ENCODE measurements at places on chromosomes 3 and 15.

GRCh38 chr3:89179355-89180001 is 72.1 kb downstream of the EPHA3 start:
- DNase-seq, result no peak

GRCh38 chr3:133152681-133153220 is 114.6 kb downstream of the TMEM108 start:
- no peak for DNase-seq

- peak; percentile 35 for DNase-seq
These were observed 23.0 kb downstream of the TLNRD1 start for GRCh38 chr15:81023483-81024264.

- no peak for DNase-seq
These were observed 47.3 kb downstream of the ITGA11 start for GRCh38 chr15:68384451-68385239.

GRCh38 chr3:127723011-127723567 is 50.3 kb downstream of the ABTB1 start:
- DNase-seq, result no peak

GRCh38 chr3:31896648-31897433 is 84.2 kb downstream of the OSBPL10 start:
- no peak for DNase-seq

- no peak for DNase-seq
These were observed 106.0 kb downstream of the MAP4 start for GRCh38 chr3:47910233-47910632.

GRCh38 chr3:30657914-30658313 is 51.5 kb downstream of the TGFBR2 start:
- DNase-seq, result peak; percentile 57

GRCh38 chr15:44441095-44441501 is 13.7 kb downstream of the CTDSPL2 start:
- no peak for DNase-seq

DNA sequence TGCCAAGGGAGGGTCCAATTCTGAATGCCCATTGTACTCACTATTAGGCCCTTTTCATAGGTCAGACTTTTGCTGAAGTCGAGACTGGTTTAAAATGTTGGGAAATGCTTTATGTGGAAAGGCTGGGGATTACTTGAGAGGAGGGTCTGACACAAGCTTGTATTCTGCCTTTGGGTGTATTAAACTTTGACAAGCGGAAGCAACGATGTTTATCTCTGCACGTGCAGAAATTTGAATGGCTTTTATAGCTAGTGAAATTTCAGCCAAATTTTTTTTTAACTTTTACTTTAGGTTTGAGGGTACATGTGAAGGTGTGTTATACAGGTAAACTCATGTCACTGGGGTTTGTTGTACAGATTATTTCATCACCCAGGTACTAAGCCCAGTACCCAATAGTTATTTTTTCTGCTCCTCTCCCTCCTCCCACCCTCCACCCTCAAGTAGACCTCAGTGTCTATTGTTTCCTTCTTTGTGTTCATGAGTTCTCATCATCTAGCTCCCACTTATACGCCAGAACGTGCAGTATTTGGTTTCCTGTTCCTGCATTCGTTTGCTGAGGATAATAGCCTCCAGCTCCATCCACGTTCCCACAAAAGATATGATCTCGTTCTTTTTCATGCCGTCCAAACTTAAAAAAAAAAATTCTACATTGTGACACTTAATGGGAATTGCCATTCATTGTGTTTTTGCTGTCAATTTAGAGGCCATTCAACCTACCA is 223.0 kb upstream of the BHLHE40 start:
- no peak for DNase-seq

DNA sequence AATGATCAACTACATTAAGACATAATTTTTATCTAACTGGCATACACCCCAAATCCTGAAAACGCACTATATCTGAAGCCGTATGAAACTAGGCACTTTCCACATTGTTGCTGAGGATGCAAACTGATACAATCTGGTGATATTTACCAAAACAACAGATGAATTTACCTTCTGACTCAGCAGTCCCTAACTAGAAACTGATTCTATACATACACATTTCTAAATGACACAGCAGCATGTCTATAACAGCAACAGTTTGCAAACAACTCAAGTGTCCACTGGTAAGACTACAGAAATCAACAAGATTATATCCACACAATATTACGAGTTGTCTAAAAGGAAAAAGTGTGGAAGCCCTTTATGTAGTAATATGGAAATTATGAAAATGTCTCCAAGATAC is 22.9 kb downstream of the SECISBP2L start:
- DNase-seq, result no peak

GRCh38 chr15:79399606-79400005 is 32.5 kb upstream of the MINAR1 start:
- DNase-seq, result no peak

GRCh38 chr15:31078471-31078870 is 23.1 kb downstream of the TRPM1 start:
- DNase-seq, result no peak

GRCh38 chr3:189316296-189317019 is 144.7 kb downstream of the TPRG1 start:
- DNase-seq, result no peak

GRCh38 chr15:25931851-25932250 is 68.7 kb upstream of the ATP10A start:
- DNase-seq, result no peak

- no peak for DNase-seq
These were observed 70.7 kb upstream of the THBS1 start for GRCh38 chr15:39510001-39510701.

GRCh38 chr3:123380261-123380660 is 68.6 kb downstream of the ADCY5 start:
- DNase-seq, result no peak

GRCh38 chr3:5811016-5811415 is 623.5 kb downstream of the EDEM1 start:
- DNase-seq, result no peak

- DNase-seq, result no peak
These were observed 101.6 kb downstream of the CFAP44 start for GRCh38 chr3:113339616-113340244.

- no peak for DNase-seq
These were observed 28.2 kb downstream of the RBP2 start for GRCh38 chr3:139448104-139448503.

DNA sequence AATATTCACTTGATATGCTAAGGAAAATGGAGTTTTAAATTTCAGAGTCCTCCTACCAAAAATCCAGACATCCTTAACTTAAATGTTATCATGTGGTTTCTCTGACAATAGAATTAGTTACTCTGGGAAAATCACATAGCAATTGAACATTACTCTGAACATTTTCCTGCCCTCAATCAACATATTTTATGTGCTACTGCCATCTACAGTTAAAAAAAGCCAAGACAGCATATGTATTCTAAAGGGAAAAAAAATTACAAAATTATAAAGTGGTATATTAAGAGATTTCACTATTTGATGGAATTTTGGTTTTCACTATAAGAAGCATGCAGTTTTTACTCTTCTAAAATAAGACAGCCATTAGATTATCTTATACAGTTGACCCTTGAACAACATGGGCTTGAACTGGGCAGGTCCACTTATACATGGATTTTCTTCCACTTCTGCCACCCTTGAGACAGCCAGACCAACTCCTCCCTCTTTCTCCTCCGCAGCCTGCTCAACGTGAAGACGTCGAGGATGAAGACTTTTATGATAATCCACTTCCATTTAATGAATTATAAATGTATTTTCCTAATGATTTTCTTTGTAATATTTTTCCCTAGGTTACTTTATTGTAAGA is 122.3 kb downstream of the ATP1B3 start:
- no peak for DNase-seq

- DNase-seq, result no peak
These were observed 9.4 kb upstream of the SUMF1 start for GRCh38 chr3:4476496-4476895.

DNA sequence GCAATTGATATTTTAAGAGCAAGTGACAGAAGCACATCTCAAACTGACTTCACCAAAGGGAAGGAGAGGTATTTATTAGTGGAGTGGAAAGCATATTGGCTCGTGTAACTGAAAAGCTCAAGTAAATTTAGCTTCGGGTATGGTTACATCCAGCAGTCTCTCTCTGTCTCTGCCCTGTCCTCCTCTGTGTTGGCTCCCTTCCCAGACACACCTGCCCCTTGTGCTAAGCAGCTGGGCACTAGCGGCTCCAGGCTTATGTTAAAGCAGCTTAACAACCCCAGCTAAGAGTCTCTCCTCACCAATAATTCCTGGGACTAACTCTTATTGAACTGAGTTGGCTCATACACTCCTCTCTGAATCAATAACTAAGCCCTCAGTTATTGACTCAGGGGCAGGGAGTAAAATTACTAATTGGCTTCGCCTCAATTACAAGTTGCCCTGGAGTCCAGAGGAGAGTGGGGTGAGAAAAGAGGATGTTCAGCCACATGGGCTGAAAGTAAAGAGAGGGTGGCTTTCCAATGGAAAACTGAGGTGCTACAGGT is 12.8 kb upstream of the SH3BP5 start:
- no peak for DNase-seq

GRCh38 chr3:58654466-58654865 is 12.1 kb downstream of the FAM3D start:
- no peak for DNase-seq

- DNase-seq, result no peak
These were observed 231.8 kb upstream of the TPRG1 start for GRCh38 chr3:188939814-188940572.

DNA sequence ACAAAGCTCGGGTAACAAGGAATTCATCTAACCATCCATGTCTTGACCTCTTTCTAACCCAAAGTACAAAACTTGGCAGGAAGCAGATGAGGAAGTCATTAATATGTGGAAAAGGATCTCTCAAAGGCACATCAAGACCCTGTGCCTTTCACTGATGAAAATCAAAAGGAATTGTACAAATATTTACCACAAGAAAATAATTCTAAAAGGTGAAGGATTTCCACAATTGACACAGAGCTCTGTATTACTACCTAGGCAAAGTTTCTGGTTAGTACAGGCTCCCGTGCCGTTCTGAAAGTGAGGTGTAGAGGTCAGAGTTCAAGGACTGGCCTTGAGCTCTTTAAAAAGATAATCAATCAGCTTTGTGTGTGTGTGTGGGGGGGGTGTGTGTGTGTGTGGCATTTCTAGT is 239.7 kb upstream of the ICE2 start:
- DNase-seq, result no peak

- no peak for DNase-seq
These were observed 16.5 kb upstream of the ATP2B2 start for GRCh38 chr3:10521772-10522441.

- no peak for DNase-seq
These were observed 36.8 kb downstream of the BTD start for GRCh38 chr3:15638193-15638890.

- DNase-seq, result no peak
These were observed 37.0 kb downstream of the CMTM8 start for GRCh38 chr3:32275506-32275905.

DNA sequence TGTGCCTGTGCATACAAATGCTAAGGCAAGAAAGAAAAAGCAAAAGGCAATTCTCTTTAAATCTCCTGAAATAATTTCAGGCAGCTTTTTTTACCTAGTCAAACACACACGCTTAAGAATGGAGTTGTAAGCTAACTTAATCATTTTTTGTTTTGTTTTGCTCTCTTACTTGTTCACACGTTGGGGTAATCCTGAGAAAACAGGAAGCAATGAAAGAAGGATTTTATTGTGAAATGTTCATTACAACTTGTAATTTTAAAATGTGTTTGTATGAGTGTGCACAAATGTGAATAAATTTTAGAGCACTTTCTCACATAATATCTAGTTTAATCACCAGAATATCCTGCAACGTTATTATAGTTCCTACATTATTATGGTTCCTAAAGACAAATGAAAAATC is 263.8 kb downstream of the LPP start:
- no peak for DNase-seq

DNA sequence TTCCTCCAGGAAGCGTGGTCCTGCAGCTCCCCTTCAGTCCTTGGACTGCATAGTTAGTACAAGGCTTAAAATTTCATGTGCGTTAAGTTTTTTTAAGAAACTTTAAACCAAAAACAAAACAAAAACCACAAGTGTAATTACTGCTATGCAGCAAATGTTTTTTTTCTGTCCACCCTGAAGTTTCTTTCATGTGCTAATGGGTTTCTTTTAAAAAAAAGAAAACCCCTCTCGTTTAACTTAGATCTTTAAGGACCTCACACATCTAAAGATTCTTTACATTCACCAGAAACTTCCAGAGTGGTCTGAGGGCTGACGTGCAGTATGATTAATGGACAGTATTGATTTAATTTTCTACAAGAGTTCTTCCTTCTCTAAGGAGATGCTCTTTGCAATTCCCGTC is 72.0 kb upstream of the PYGO1 start:
- no peak for DNase-seq
